ENCODE measurements at places on chromosomes 2 and 18. TPM values are rescaled to one million over a fixed set of nuclear protein-coding genes. Genes with fewer than 3 reads are reported as not detected.

Gene ESPNL
- total RNA-seq, result 1.3 TPM

Gene GALR1
- total RNA-seq, result 1.6 TPM

DNA sequence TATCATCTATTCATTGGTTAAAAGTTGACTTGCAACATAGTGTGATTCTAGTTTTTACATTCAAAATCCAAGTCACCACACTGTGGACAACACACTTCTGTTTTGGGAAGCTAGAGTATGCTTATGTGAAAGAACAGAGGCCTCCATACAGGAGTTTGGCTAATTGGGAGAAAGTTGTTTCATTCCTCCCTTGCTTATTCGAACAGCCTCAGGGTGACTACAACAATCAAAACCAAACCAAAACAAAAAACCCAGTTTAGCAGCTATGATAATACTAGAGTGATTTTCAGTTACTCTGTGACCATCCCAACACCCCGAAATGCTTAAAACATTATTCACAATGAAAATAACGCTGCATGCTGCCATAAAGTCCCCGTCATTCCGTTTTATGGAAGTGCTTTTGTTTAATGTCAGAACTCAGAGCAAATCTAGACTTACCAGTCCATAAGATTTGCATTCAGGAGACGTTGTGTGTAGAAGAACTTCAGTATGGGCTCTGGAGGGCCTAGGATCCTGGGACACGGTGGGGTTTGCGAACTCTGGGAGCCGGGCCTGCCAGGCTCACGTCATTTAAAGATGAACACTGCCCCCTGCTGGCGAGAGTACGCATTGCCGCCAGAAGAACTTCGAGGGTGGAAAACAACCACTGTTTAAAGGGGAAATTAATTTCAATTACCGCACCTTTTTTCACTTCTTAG lies 111.4 kb downstream of the FTCDNL1 start:
- DNase-seq, result peak; percentile 96

GRCh38 chr2:46009772-46010171 lies 287.4 kb upstream of the EPAS1 start:
- DNase-seq, result no peak

- no peak for DNase-seq
Observed at GRCh38 chr18:26696786-26697185, 148.4 kb upstream of the KCTD1 start.

- no peak for DNase-seq
Observed at GRCh38 chr2:230640540-230641011, 72.1 kb upstream of the CAB39 start.

DNA sequence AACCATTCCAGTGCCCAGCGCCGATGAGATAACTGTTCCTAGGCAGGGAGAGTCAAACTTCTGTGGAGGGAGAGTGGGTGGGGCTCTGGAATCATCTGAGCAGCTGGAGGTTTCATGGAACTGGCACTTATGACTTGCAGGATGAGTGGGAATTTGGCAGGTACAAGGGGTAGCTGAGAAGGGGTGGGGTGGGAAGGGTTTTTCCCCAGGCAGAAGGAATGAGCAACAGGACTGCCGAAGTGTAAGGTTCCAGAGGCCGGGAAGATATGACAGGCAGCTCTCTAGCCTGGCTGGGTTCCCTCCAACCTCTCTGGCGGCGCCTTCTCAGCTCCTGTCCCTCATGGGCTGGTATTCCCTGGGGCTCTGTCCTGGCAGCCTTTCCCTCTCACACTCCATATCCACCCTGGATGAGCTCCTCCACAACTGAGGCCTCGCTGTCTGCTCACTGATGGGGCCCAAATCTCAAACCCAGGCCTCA lies 2.5 kb upstream of the TET3 start:
- DNase-seq, result no peak

GRCh38 chr2:30184035-30184434 lies 37.2 kb downstream of the YPEL5 start:
- no peak for DNase-seq

DNA sequence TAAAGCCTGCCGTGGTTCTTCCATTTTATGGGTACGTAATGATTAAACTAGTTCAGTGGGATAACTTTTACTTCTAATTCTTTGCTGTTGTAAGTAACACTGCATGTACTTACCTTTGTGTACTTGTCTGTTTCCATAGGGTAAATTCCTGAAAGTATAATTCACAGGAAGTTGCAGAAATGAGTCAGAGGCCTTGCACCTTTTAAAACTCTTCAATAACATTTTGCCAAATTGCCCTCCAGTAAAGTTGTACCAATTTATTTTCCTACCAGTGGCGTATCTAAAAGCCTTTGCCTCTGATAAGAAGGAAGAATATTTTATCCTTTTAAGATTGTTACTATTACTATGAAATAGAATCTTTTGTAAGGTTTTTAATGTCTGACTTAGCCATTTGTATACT lies 65.1 kb downstream of the CAB39 start:
- DNase-seq, result no peak

DNA sequence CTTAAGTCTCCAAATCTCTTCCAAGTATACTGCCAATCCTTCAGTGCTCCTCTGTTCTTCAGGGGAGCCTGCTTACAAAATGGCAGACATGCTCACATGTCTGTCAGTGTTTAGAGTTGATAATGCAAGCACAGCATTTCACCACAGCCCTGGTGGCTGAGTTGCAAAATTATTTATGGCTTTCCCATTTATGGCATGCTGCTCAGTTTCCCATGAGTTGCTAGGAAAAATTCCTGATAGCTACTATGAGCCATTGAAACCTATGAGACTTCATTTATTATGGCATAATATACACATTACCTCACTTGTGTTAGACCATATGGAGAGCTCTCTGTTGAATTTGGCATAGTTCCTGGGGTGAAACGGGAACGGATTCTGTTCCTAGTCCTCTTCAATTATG lies 448.7 kb upstream of the TCF4 start:
- DNase-seq, result no peak
